ENCODE measurements at places on chromosomes 4 and X.

GRCh38 chr4:532588-533317, 33.7 kb downstream of the PIGG start:
- DNase-seq = no peak

GRCh38 chr4:119939071-119939995, 127.3 kb downstream of the MAD2L1 start:
- DNase-seq = no peak

- no peak for DNase-seq
Measured at GRCh38 chr4:123671636-123672404, 275.2 kb downstream of the SPRY1 start.

DNA sequence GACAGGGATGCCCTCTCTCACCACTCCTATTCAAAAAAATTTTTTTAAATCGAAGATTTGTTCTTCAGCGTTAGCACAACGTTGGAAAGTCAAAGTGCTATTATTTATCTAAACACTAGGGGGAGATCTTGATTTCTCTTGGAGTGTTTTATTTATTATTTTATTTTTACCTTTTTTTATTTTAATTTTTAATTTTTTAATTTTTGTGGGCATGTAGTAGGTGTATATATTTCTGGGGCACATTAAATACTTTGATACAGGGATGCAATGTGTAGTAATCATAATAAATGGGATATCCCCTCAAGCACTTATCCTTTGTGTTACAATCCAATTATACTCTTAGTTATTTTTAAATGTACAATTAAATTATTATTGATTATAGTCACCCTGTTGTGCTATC, 37.4 kb upstream of the SLC10A4 start:
- DNase-seq = no peak

- DNase-seq = no peak
Measured at GRCh38 chr4:68249434-68249833, 3.9 kb upstream of the TMPRSS11B start.

GRCh38 chrX:47179221-47179927, 14.3 kb upstream of the UBA1 start:
- DNase-seq = no peak

DNA sequence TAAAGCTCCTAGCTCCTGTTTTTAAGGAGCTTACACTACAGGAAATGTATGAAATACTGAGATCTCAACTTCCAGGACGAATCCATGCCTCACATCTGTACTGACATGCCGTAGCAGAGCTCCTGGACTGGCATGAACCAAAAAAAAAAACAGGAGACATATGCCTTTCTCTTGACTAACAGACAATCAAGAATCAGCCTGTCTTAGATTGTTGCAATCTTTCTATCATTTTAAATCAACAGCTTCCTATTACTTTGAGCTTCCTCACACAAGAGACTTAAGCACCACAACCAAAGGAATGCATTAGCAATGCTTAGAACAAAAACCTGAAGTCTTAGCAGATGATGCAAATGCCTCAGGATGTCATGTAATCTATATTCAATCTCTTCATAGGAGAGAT, 34.7 kb upstream of the AREG start:
- DNase-seq = no peak

- DNase-seq = no peak
Measured at GRCh38 chrX:27242581-27242980, 220.6 kb downstream of the PPP4R3C start.

DNA sequence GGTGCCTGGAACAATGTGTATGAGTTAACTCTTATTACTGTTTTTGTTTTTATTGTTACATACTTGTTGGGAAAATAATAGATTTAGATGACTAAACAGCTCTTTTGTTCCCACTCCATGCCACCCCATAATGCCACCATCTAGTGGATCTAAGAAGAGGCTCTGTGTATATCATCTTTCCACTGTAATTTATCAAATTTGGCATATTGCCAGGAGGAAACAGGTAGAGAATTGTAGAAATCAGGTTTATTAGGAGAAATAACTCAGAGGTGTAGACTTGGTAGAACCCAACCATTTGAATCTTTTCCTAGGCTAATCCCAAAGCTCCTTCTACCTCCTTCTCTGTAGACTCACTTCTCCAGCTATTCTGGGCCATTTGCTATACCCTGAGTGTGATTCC, 150.6 kb downstream of the GATB start:
- no peak for DNase-seq

DNA sequence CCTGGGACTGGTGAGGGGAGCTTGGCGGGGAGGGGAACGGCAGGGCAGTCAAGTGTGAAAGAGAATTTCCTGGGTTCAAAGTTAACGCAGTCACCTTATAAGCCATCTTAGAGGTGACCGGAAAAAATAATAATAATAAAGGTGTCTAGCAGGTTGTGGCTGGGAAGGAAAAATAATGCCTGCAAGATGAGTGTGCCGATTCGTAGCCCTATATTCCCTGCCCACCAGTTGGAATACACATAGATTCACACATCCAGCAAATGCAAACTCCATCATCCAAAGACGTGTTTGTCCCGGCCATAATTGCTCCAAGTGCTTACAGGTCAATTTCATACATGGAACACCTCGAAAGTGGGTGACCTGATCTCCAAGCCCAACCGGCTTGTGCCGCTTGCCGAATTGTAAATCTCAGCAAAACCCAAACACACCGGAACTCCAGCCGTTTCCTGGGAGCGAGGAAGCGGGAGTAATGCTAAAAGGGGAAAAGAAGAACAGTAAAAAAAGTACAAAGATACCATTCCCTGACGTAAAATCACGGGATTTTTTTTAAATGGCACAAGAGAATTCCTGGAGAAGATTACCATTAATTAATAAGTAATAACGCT, 1.3 kb upstream of the FAT1 start:
- DNase-seq = no peak

- DNase-seq = no peak
Measured at GRCh38 chr4:38323141-38323641, 340.8 kb upstream of the KLF3 start.

DNA sequence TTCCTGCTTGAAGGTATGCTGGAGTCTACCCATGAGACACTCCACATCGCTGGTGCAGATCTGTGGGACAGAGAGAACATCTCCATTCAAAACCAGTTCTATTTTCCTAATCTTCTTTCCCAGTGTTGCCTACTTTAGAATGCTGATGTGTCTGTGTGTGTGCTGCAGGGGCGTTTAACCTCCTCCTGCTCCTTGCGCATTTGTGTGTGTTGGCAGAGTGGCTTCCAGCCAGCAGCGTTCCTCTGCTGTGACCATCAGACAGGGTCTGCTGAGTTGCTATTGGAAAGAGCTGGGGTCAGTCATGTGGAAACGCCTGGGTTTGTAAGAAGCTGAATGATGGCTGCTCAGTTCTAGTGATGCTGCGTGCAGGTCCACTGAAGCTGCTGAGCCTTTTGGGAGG, 223.6 kb downstream of the RBMX2 start:
- DNase-seq = no peak

GRCh38 chr4:113687067-113687718, 74.3 kb downstream of the CAMK2D start:
- DNase-seq = no peak

DNA sequence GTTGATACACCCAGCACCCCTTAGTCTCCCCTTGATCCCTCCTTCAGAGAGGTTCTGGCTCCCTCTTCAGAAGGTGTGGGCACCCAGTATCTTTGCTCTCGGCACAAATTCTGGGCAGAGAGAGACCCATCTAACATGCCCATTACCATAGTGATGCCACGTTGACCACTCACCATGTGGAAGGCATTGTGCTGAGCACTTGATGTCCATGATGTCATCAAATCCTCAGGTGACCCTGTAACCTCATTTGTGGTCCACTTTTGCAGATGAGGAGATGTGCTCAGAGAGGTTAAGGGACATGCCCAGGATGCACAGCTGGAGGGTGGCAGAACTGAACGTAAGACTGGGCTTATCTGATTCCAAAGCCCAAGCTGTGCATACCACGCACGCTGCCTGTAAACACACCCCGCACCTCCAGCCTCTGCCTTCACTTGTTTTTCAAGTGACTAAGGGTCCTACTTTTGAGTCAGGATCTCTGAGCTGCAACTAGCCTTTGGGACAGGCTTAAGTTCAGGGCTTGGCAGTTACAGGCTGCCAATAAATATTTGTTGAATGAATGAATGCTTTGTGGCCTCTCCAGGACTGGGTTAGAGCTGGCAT, 55.2 kb downstream of the HTRA3 start:
- no peak for DNase-seq

DNA sequence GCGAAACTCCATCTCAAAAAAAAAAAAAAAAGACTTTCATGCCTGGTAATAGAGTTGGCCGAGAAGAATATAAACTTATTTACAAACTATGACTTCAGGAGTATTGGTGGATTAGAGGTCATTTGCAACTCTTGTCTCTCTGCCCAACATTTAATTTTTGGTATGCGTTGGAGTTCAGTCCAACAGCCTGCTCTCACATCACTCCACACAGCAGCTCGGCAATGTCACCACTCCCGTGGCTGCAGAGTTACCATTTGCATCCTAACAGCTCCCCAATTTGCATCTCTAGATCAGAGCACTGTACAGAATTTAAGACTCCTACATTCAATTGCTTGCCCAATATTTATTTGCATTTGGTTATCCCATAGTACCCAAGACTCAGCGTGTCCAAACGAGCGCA, 40.9 kb upstream of the AP1AR start:
- DNase-seq = no peak

GRCh38 chr4:74134500-74134852, 23.4 kb upstream of the MTHFD2L start:
- DNase-seq = no peak

DNA sequence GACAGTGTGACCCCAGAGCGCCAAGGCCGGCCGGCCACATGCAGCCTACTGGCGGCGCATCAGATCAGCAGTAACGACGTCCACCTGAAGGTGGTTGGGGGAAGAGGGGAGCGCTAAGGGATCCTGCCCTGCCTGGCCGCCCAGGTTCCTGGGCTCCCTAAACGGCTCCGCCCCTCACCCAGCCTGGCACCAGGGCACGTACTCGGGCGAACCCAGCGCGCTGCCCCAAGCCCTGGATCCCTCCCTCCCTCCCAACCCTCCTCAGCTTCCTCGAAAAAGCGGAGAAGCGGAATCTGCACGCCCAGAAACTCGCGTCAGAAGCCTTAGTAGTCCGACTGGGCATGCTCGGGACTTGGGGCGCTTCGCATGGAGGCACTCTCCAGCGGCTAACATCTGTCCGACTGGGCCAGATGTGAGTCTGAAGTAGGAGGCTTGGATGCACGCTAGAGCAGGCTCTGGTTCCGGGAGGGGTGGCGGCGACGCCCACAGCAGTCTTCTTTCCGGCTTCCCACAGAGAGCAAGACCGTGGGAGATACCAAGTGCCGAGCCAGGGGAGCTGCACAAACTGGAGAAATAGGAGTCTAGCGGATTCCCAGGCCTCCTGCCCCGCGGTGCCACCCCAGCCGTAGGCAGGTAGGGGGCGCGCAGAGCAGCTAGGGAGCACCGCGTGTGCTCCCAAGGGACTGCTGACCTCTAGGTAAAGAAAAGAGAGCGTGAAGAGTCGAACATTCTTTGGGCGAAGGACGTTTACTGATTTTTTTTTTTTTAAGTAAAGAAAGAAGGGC, 114.3 kb upstream of the TEX13C start:
- DNase-seq = no peak

DNA sequence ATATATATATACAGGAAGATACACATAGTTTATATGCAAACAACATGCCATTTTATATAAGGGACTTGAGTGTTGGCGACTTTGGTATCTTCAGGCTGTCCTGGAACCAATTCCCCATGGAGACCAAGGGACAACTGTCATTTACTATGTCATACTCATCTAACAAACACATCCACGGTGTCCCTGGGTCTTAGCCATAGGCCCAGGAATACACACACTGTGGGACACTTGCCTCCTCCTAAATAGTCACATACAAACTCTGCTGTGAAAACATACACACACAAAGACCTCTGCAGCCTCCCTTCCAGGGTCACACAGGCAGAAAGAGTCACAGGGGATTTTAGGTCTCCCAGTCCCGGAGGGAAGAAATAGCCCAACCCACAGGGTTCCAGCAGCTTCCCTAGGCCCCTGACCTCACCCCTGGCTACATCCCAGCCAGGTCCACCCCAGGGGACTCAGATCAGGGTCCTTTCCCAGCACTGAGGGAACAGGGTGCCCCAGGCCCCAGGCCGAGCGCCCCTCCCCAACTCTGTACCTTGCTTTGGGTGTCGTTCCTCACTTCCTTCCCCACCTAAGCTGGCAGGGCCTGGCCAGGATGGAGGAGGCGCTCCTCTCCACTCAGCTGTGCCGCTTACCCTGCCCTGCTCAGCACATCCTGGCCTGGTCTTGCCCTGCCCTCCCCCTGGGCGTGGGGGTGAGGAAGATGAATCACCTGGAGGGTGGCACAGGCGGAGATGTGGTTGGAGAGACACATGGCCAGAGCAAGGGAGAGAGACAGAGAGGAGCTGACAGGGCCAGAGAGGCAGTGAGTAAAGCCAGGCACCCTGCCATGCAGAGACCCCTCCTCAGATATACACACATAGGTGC, 21.8 kb downstream of the FGD1 start:
- no peak for DNase-seq

DNA sequence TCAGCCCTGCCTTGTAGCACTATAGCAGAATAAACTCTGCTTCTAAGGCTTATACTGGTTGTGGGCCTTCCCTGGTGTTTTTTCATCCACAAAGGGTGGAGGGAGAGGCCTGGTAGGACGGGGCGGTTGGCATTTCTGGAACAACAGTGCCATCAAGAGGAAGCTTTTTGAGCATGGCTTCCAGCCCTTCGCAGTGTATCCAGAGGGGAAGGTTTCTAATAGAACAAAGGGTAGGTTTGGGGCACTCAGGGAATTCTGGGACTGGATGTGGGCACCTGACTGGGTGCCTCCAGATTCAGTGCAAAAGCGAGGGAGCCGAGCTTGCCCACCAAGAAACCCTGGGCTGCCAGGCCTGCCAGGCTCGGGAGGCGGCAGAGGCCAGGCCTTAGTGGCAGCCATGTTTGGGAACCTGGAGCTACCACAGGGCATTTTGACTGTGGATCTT, 229.6 kb upstream of the AGTR2 start:
- DNase-seq = no peak

DNA sequence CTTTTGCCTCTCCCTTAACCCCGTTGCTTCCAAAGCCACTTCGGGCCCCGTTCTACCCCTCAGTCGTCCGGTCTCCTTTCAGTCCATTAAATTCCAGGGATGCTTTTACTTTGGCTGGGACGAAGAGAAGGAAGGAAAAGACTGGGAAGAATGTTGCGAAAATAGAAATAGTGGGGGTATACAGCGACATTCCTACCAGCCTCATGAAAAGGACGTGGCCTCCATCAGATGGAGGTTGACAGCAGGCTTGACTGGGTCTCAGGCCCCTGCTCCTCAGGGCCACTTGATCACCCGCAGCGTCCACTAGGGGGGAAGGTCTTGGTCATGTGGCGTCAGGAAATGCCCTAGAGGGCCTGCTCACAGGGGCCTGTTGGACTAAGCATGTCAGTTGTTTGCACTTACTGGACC, 657 bp upstream of the ANKRD50 start:
- no peak for DNase-seq

- DNase-seq = no peak
Measured at GRCh38 chr4:156336511-156336910, 382.8 kb upstream of the CTSO start.

GRCh38 chr4:99642725-99643489, 14.7 kb downstream of the C4orf54 start:
- DNase-seq = no peak
